Activated CD4-positive, alpha-beta T cell treated with anti-CD3 and anti-CD28 coated beads, Interleukin-2, amount 50 U/mL, for 4 hours (primary cell): ENCODE measurements at places on chromosomes 1 and 21.

- DNase-seq, result no peak
Observed at GRCh38 chr21:35046880-35047229, 2.2 kb downstream of the RUNX1 start.

DNA sequence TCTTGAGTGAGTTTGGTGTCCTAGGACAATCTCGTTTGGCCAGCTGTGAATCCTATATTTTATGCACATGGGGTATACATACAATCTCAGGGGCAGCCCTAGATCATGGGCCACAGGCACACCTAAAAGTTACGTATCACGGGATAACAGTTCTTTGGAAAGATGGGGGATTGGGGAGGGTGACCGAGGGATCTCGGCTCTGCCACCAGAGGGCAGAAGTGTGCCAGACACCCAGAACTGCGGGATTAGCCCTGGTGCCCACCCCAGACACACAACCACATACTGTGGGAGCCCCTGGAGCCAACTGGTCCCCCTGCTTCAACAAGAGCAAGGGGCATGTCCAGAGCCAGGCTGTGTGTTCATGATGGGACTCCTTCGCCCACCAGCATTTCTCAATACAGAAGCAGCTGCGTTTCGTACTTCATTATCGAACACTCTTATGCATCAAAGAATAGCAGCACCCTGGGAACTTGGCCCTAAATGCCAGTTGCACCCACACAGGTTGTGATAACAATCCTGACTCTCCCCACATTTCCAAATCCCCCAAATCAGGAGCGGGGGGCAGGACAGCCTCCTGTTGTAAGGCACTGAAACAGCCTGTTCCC, 37.4 kb downstream of the TMCO4 start:
- DNase-seq, result peak; percentile 9

DNA sequence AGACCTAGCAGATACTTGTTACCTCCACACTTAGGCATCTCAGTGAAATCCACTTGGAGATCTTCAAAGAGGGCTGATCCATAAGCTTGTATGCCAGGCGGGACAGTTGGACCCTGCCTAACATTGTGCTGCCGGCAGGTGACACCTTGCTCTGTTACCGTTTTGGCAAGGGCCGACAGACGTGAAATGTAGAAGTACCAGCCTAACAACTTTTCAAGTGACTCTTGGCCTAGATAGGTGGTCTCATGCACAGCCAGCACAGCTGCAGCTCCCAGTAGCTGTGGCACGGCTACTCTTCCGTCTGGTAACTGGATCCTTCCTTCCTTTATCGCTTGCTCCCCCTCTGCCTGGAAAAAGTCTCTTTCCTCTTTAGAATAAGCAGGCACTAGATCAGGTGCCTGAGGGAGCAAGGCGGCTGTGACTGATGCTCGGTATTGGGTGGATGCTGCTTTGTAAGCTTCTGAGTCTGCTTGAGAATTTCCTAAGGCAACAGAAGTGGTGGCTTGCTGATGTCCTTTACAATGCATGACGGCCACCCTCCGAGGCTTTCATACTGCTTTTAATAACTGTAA, 713.5 kb downstream of the AMY1C start:
- no peak for DNase-seq

DNA sequence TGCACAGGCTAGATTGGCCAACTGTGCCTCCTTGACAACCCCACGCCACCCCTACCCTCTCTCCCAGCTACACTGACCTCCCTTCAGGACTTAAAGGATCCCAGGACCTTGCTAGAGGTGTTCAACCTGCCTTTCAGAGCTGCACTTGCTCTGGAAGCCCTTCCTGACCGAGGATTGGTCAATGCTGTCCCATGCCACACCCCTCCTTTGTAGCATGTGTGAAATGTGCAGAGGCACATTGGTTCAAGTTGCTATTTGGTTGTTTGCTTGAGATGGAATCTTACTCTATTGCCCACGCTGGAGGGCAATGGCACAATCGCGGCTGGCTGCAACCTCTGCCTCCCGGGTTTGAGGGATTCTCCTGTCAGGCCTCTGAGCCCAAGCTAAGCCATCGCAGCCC, 21.8 kb downstream of the ACTA1 start:
- no peak for DNase-seq
